ENCODE measurements at places on chromosomes 4 and X. TPM values are rescaled to one million over a fixed set of nuclear protein-coding genes. Genes with fewer than 3 reads are reported as not detected.

Gene SSX4B
- total RNA-seq: not detected

Gene CASP3
- 17.3 TPM for total RNA-seq

Gene SFRP2
- total RNA-seq: 12.3 TPM

Gene NPFFR2
- total RNA-seq: 0.76 TPM

Gene HNRNPH2
- total RNA-seq: 60.8 TPM

Gene VBP1
- total RNA-seq: 29.9 TPM

Gene CFAP47
- 2.3 TPM for total RNA-seq

Gene STS
- total RNA-seq: 5.2 TPM

Gene EOLA1
- 14.9 TPM for total RNA-seq

Gene NDP
- total RNA-seq: 5.1 TPM

Gene ZDHHC15
- total RNA-seq: 5.1 TPM

Gene MAGEB17
- not detected for total RNA-seq

Gene P2RY4
- 0.35 TPM for total RNA-seq

Gene TLL1
- 4.1 TPM for total RNA-seq

Gene NKX6-1
- not detected for total RNA-seq
